ENCODE measurements at places on chromosomes 12 and 14. TPM values are rescaled to one million over a fixed set of nuclear protein-coding genes. Genes with fewer than 3 reads are reported as not detected.

Gene TROAP
- 0.10 TPM for polyA plus RNA-seq

Gene SLC16A7
- 0.88 TPM for polyA plus RNA-seq

Gene SSPN
- 27.3 TPM for polyA plus RNA-seq

Gene NRIP2
- 1.8 TPM for polyA plus RNA-seq

GRCh38 chr12:50102131-50102531 is 1.7 kb upstream of the GPD1 start:
- no peaks in the 10 kb centered on the region for H3K4me1 ChIP-seq
- no peak overlapping the region for H3K4me3 ChIP-seq
- no peak for DNase-seq

DNA sequence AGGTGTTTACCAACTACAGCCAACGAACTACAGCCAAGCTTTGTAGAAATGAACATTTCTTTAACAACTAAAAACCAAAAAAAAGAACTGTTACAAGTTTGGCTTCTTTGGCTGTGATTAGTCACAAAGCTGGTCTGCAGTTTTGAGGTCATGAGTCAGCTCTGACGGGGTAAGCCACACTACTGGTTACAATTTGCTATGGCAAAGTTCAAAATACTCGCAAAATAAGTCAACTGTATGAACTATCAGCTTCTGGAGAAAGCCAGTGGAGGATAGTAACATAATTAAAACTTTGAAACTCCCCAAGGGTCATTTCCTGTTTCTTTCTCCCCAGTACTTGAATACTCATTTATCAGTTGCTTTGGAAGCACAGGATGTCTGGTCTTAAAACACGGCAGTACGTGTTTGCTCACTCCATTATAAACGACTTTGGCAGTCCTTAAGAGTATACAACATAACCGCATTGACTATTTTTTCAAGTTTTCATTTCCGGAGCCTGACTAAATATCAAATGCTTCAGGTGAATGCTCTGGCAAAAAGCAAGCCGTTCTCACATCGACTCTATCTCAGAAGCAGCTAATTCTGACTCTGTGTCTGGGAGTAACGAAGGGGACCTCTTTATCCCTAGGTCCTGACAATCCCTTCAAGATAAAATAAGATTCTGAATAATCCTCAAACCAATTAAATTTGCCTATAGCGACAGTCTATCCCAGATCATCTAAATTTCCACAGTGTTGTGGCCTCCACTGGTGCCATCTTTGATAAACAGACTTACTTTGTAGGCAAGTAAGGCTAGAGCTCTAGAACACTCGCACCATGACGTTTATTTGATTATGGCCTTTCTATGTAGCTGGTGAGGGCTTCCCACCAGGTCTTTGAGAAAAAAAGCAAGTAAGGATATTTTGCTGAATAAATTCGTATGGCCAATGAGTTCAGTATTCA is 10.6 kb downstream of the PHLDA1 start:
- no peak overlapping the region for H3K4me3 ChIP-seq
- no peaks in the 10 kb centered on the region for H3K36me3 ChIP-seq
- no peak overlapping the region for H3K27ac ChIP-seq
- no peaks in the 10 kb centered on the region for H3K4me1 ChIP-seq
- peak; percentile 64 for DNase-seq

GRCh38 chr12:109695961-109696461 is 17.6 kb upstream of the FAM222A start:
- H3K27me3 ChIP-seq, result no peaks in the 10 kb centered on the region
- H3K4me1 ChIP-seq, result no peaks in the 10 kb centered on the region
- H3K4me3 ChIP-seq, result no peak overlapping the region

GRCh38 chr14:55133416-55133815 is 4.4 kb downstream of the LGALS3 start:
- no peaks in the 10 kb centered on the region for H3K36me3 ChIP-seq
- H3K27me3 ChIP-seq, result no peaks in the 10 kb centered on the region
- H3K4me1 ChIP-seq, result peaks cover 6% of the 10 kb centered on the region
- DNase-seq, result no peak
- no peak overlapping the region for H3K27ac ChIP-seq

- H3K27ac ChIP-seq, result no peak overlapping the region
- H3K4me1 ChIP-seq, result no peaks in the 10 kb centered on the region
- no peaks in the 10 kb centered on the region for H3K36me3 ChIP-seq
- no peak overlapping the region for H3K4me3 ChIP-seq
- H3K27me3 ChIP-seq, result no peaks in the 10 kb centered on the region
These were observed 12.0 kb upstream of the BLTP3B start for GRCh38 chr12:100154474-100155247.

Gene COX8C
- polyA plus RNA-seq, result not detected

- no peaks in the 10 kb centered on the region for H3K36me3 ChIP-seq
- H3K27ac ChIP-seq, result no peak overlapping the region
- no peaks in the 10 kb centered on the region for H3K4me1 ChIP-seq
- no peak for DNase-seq
These were observed 485.4 kb downstream of the MDGA2 start for GRCh38 chr14:47189911-47190484.

Gene TMEM117
- polyA plus RNA-seq, result 4.4 TPM

DNA sequence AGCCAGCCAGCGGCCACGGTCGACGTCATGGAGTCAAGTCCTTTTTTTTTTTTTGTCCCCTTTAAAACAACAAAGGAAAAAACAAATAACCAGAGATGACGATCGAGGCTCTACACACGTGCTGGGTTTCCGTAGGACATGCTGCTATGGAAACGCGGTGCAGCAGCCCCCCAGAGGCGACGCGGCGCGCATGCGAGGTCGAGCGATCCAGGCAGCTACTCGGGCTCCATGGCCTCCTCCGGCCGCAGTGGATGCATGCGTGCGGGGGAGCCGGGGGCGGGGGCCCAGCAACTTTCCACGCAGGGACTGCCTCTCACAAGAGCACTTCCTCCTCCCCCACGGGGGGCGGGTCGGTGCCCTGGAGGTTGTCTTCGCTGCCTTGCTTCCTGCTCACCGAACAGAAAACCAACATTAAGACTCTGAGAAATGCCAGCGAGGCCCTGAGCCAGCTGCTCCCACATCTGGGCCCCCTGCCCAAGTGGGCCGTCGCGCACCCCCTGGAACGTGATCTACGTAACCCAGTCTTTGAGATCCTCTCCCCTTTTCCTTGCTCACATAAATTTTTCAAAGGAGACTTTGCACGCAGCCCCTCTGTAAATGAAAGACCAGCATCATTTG is 30.7 kb downstream of the P2RX4 start:
- DNase-seq, result peak; percentile 93
- no peaks in the 10 kb centered on the region for H3K36me3 ChIP-seq
- H3K4me1 ChIP-seq, result no peaks in the 10 kb centered on the region
- no peaks in the 10 kb centered on the region for H3K27me3 ChIP-seq

DNA sequence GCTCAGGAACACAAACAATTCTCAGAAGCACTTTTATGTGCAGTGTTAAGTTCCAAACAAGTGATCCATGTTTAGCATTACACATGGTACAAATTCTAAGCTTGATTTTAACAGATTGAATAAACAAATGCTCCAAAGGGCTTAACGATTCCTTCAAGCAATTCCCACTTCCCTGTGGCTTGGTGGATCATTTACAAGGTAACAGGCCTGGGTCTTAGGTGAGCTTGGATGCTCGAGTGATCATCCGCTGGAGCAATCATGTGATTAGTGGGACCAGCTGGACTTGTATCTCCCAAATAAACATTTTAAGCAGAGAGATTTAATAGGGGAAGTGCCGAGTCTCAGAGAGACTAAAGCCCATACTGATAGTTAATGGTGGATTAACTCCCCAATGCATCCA is 70.7 kb downstream of the CALM1 start:
- H3K4me1 ChIP-seq, result no peaks in the 10 kb centered on the region
- no peak overlapping the region for H3K27ac ChIP-seq

DNA sequence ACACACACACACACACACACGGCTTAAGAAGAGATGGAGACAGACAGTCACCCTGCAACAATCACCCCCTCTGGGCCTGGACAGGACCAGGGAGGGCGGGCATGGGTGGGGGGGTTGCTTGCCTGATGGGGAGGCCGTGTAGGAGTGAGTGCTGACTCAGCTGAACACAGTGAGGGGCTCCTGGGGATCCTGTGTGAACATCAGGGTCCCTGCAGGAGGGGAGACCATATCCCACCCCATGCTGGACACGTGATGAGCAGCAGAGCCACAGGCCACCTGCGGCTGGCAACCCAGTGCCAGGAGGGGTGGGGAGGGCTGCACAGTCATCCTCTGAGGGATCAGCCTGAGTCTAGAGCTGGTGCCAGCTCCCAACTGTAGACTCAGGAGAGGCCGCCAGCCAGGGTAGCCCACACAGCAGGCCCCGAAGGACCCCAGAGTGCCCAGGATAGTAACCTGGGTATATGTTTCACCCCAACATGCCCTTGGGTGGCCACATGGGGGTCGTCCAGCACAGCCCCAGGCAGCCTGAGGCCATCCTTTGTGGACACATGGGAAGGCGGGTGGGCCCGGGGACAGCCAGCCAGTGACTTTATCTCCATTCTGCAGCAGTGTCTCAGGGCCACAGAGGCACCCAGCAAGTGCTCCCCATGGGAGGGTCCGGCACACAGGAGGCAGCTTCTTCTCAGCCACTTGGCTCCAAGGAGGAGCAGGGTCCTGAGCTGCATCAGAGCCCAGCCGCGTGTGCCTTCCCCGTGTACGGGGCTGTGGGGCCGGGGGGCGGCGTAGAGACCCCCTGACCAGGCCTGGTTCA is 73.7 kb upstream of the SFSWAP start:
- H3K27me3 ChIP-seq, result no peaks in the 10 kb centered on the region
- no peaks in the 10 kb centered on the region for H3K36me3 ChIP-seq
- no peak overlapping the region for H3K4me3 ChIP-seq

DNA sequence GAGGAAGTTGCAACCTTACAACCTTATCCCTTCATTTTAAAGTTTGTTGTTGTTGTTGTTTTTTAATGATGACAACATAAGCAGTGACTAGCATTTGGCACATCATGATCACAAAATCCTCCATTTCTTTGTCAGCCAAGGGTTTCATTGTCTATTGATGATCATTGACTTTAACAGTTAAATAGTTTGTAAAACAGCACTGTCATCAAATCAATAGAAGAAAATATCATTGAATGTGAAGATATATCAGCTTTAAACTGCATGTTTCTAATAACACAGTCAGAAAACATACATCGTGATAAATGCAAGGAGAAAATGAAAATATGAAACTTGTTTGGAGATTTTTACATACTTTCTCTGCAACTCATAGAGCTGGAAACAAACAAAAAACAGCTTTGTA is 922.3 kb upstream of the LRFN5 start:
- no peaks in the 10 kb centered on the region for H3K4me1 ChIP-seq
- no peaks in the 10 kb centered on the region for H3K27me3 ChIP-seq
- no peaks in the 10 kb centered on the region for H3K36me3 ChIP-seq
- no peak overlapping the region for H3K27ac ChIP-seq

- DNase-seq, result no peak
- no peaks in the 10 kb centered on the region for H3K36me3 ChIP-seq
- H3K27me3 ChIP-seq, result no peaks in the 10 kb centered on the region
- no peak overlapping the region for H3K27ac ChIP-seq
- H3K4me3 ChIP-seq, result no peak overlapping the region
These were observed 267.5 kb downstream of the TMEM121 start for GRCh38 chr14:105793836-105794235.

DNA sequence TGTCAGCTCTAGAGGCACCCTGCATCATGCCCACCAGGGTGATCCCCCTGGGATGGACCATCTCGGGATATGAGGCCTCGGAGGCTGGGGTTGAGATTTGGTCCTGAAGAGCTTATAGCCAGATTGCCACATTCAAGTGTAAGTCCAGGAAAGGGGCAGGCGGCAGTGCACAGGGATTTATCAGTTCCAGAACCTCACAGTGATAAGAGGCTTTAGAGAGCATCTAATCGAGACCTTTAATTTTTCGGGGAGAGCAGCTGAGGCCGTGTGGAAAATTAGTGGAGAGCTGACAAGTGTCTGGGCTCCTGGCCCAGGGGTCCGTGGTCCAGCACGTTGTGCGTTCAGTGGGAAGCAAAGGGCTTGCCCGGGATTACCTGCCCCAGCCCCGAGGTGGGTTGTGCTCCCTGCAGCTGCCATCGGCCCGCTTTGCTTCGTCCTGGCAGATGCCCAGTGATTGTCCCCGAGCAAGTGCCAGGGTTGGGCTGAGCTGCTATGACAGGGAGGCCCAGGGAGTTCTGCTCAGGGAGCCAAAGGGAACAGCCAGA is 52.1 kb downstream of the C14orf132 start:
- H3K4me1 ChIP-seq, result no peaks in the 10 kb centered on the region
- H3K27ac ChIP-seq, result no peak overlapping the region
- H3K36me3 ChIP-seq, result peaks cover 3% of the 10 kb centered on the region
- H3K4me3 ChIP-seq, result no peak overlapping the region

- H3K27ac ChIP-seq, result no peak overlapping the region
- no peak for DNase-seq
- no peaks in the 10 kb centered on the region for H3K36me3 ChIP-seq
- H3K27me3 ChIP-seq, result no peaks in the 10 kb centered on the region
- no peak overlapping the region for H3K4me3 ChIP-seq
These were observed 64.5 kb downstream of the FOXG1 start for GRCh38 chr14:28831126-28831525.

Gene GALNT8
- 1.6 TPM for polyA plus RNA-seq

DNA sequence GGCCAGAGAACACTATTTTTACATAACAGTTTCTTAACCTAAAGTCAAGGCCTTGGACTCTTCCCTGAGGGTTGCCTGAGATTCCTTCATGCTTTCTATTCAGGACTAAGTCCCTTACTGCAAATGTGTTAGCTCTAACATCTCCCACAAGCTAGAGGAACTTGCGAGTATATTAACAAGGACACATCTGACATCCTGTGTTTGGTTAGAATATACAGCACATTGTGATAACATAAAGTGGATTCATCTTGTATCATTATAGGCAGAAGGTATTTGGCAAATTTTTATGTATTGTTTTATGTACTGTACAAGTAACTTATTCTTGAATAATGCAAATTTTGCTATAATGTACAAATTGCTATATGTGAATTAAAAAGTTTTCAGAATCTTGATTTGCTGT is 45.5 kb downstream of the SH2B3 start:
- H3K4me3 ChIP-seq, result no peak overlapping the region
- no peaks in the 10 kb centered on the region for H3K36me3 ChIP-seq
- DNase-seq, result no peak
- H3K4me1 ChIP-seq, result no peaks in the 10 kb centered on the region
- no peaks in the 10 kb centered on the region for H3K27me3 ChIP-seq

Gene LUM
- 324 TPM for polyA plus RNA-seq

- H3K36me3 ChIP-seq, result peaks cover 9% of the 10 kb centered on the region
- no peak overlapping the region for H3K4me3 ChIP-seq
- H3K27ac ChIP-seq, result no peak overlapping the region
- DNase-seq, result no peak
These were observed 2.1 kb downstream of the NOXRED1 start for GRCh38 chr14:77421201-77421600.

DNA sequence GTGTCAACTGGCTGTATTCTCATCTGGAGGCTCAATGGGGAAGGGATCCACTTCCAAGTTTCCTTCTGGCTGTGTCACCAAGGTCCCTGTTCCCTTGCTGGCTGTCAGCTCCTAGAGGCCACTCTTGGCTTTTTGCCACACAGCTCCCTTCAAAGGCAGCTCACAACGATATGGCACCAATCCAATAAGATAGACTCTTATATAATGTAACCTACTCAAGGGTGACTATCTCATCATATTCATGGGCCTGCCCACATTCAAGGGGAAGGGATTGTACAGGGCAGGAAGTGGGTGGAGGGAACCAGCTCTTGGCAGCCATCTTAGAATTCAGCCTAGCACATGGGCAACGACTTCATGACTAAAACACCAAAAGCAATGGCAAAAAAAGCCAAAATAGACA is 98.7 kb upstream of the PLXNC1 start:
- H3K4me3 ChIP-seq, result no peak overlapping the region
- DNase-seq, result no peak
- no peaks in the 10 kb centered on the region for H3K36me3 ChIP-seq
- no peaks in the 10 kb centered on the region for H3K27me3 ChIP-seq
- H3K27ac ChIP-seq, result no peak overlapping the region

Gene METTL1
- polyA plus RNA-seq, result 9.5 TPM

GRCh38 chr12:53726946-53727309 is 324 bp downstream of the CALCOCO1 start:
- no peak for DNase-seq
- peaks cover 7% of the 10 kb centered on the region for H3K36me3 ChIP-seq
- H3K27me3 ChIP-seq, result no peaks in the 10 kb centered on the region
- H3K4me3 ChIP-seq, result peak overlapping the region; percentile 67
- no peak overlapping the region for H3K27ac ChIP-seq
